ENCODE measurements at places on chromosomes 12 and 14. TPM values are rescaled to one million over a fixed set of nuclear protein-coding genes. Genes with fewer than 3 reads are reported as not detected.

Gene HOXC6
- polyA plus RNA-seq, result not detected

Gene IFI27L2
- polyA plus RNA-seq, result 69.6 TPM

Gene C12orf42
- polyA plus RNA-seq, result 0.05 TPM

Gene TMEM233
- 0.09 TPM for polyA plus RNA-seq

Gene AVPR1A
- polyA plus RNA-seq, result 0.14 TPM

Gene MYH7
- 0.02 TPM for polyA plus RNA-seq

Gene CISTR
- polyA plus RNA-seq, result not detected

Gene SALL2
- 356 TPM for polyA plus RNA-seq

Gene CYP27B1
- polyA plus RNA-seq, result 2.9 TPM

Gene TMCC3
- polyA plus RNA-seq, result 1.1 TPM

Gene POMT2
- polyA plus RNA-seq, result 34.1 TPM

Gene CAPZA3
- polyA plus RNA-seq, result not detected

Gene RD3L
- not detected for polyA plus RNA-seq

Gene NEUROD4
- polyA plus RNA-seq, result not detected

Gene SPX
- polyA plus RNA-seq, result 0.38 TPM

Gene KRT73
- not detected for polyA plus RNA-seq

Gene ST8SIA1
- polyA plus RNA-seq, result 1.6 TPM

Gene SH2B3
- 20.8 TPM for polyA plus RNA-seq

Gene KLRC3
- not detected for polyA plus RNA-seq

Gene KERA
- polyA plus RNA-seq, result not detected

Gene TAS2R31
- polyA plus RNA-seq, result 0.24 TPM

Gene KRT3
- not detected for polyA plus RNA-seq

Gene CLEC4E
- polyA plus RNA-seq, result not detected

Gene LRTM2
- polyA plus RNA-seq, result 0.05 TPM

Gene MIS18BP1
- polyA plus RNA-seq, result 13.1 TPM

Gene CHURC1
- 59.3 TPM for polyA plus RNA-seq

Gene C12orf54
- polyA plus RNA-seq, result not detected

Gene SERPINA3
- not detected for polyA plus RNA-seq

Gene PROX2
- 0.03 TPM for polyA plus RNA-seq

Gene LRIG3
- 4.4 TPM for polyA plus RNA-seq

Gene CCDC177
- polyA plus RNA-seq, result 1.4 TPM

Gene HSPA2
- 42.0 TPM for polyA plus RNA-seq

Gene C14orf93
- 8.2 TPM for polyA plus RNA-seq

Gene GNPNAT1
- polyA plus RNA-seq, result 22.8 TPM

Gene TMEM63C
- 3.7 TPM for polyA plus RNA-seq

Gene ACSS3
- 14.4 TPM for polyA plus RNA-seq

Gene TNS2
- 5.0 TPM for polyA plus RNA-seq

Gene SMIM41
- polyA plus RNA-seq, result 0.98 TPM

Gene ANKS1B
- polyA plus RNA-seq, result 2.7 TPM

Gene CDCA4
- 80.6 TPM for polyA plus RNA-seq

Gene CEBPE
- 0.05 TPM for polyA plus RNA-seq

Gene CHGA
- 18.2 TPM for polyA plus RNA-seq

Gene SLC5A8
- 0.21 TPM for polyA plus RNA-seq

Data from H1 (cell line).